ENCODE measurements at places on chromosomes 2 and 18.

DNA sequence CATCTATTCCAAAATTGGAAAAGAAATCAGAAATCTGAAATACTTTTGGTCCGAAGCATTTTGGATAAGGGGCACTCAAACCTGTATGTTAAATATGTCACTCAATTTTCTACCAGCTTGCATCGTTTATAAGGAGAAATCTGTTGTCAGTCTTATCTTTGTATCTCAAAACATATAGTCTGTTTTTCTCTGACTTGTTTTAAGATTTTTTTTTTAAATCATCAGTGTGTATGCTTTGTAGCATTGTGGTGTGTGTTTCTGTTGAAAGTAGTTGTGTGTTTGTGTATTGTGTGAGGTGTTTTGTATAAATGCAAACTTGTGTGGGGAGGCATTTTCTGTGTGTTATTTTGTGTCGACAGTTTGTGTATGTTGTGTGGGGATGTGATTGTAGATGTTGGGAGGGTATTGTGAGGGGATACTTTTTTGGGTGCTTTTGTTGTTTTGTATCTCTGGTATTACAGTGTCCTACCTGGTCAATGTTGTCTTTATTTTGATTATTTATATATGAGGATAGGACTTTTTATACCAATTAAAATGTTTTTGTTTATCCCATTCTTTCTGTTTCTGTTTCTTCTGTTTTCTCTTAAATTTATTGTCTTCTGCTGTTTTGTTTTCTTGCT, 30.9 kb downstream of the SMCHD1 start:
- DNase-seq, result no peak

DNA sequence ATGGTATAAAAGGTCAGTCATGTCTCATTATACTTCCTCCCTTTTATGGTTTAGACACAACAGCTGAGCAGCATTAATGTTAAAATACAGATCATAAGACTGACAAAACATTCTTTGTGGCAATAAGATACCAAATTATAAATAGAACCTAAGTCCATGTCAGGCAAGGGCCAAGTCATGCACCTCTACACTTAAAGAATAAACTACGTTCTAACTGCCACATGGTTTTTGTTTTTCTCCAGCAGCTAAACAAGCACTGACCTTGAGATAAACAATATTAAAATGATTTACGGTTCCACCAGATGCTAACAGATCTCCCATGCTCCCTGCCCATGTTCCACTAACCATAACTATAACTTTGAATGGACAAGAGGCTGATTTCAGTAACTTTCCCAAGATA, 368.6 kb upstream of the TFPI start:
- DNase-seq, result peak; percentile 29

GRCh38 chr2:218716070-218716469, 5.4 kb downstream of the TTLL4 start:
- DNase-seq, result no peak

GRCh38 chr2:53854678-53855077, 5.1 kb downstream of the GPR75 start:
- DNase-seq, result no peak

GRCh38 chr2:161131074-161131680, 29.1 kb upstream of the TANK start:
- DNase-seq, result no peak

- DNase-seq, result no peak
Observed at GRCh38 chr18:8525692-8526091, 83.5 kb upstream of the RAB12 start.

DNA sequence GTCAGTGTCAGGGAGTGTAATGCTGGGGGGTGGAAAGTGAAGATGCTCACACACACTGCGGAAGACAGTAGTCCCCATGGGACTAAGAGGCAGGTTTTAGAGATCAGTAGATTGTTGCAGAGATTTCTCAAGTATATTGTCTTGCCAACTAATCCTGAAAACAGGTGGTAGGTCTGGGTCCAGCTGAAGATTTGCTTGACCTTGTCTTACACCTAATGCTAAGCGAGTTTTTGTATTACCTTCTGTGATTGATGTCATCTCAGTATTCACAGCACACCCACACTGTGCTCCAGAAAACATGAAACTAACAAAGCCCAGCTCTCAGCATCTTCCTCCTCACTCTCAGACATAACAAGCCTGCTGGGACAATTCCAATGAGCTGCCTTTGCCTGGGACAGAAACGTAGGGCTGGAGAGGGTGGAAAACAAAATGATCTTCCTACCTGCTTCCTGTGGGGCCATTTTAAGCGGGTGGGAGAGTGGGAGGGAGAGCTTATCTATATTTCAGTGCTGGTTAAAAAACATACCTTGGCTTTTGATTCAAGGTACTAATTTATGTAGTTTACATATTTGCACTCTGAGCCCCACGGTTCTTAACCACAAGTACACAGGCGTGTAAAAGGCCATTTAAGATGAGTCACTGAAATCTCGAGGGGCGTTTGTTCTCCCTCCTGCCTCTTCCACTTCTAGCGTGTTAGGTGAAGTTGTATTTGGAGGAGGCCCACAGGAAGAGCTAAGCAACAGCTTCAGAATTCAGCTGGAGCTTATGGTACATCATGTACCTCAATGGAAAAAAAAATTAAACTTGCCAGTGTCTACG, 23.1 kb upstream of the RBMS1 start:
- DNase-seq, result peak; percentile 42

- DNase-seq, result no peak
Observed at GRCh38 chr18:64180171-64180570, 31.3 kb upstream of the LINC00305 start.

- peak; percentile 48 for DNase-seq
Observed at GRCh38 chr2:102841107-102841840, 79.4 kb downstream of the TMEM182 start.

GRCh38 chr2:37654932-37655841, 16.3 kb downstream of the CDC42EP3 start:
- DNase-seq, result no peak

- DNase-seq, result no peak
Observed at GRCh38 chr2:204827701-204828590, 282.7 kb downstream of the PARD3B start.

- DNase-seq, result peak; percentile 43
Observed at GRCh38 chr2:6780765-6781274, 84.9 kb downstream of the CMPK2 start.

DNA sequence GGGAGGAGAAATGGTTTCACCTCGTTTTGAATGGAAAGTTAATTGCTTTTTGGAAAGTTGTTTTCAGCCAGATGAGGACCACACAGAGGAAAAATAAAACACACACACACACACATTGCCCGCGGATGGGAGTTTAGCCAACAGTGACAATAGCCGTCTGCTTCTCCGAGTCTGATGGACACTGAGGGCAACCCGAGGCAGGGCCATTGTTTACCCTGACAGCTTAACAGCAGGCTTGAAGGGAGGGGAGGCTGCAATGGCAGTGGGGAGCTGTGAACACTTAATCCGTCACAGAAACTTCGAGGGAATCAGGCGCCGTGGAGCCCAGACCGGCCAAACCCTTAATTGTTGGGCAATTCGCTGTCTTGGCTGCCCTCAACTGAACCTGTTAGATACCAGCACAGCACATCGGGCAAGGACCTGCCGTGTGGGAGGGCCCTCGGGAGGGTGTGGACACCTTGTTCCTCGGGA, 145.9 kb downstream of the ACKR3 start:
- DNase-seq, result no peak

DNA sequence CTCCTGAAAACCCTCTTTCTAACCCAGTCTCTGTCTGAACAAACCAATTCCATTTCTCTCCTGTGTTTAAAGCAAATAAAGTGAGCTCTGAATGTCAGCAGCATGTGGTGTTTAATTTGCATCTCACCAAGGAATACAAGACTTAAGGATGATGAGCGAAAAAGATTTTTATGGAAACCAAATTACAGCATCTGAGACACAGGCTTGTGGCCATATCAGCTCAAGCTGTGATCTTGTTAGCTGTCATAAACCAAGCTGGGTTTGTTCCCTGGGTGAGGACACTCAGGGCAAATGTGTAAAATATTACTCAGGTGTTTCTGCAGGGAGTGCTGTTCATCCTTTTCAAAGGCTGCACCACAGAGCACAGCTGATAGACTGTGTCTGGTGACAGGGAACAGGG, 129.3 kb upstream of the REV1 start:
- DNase-seq, result no peak

DNA sequence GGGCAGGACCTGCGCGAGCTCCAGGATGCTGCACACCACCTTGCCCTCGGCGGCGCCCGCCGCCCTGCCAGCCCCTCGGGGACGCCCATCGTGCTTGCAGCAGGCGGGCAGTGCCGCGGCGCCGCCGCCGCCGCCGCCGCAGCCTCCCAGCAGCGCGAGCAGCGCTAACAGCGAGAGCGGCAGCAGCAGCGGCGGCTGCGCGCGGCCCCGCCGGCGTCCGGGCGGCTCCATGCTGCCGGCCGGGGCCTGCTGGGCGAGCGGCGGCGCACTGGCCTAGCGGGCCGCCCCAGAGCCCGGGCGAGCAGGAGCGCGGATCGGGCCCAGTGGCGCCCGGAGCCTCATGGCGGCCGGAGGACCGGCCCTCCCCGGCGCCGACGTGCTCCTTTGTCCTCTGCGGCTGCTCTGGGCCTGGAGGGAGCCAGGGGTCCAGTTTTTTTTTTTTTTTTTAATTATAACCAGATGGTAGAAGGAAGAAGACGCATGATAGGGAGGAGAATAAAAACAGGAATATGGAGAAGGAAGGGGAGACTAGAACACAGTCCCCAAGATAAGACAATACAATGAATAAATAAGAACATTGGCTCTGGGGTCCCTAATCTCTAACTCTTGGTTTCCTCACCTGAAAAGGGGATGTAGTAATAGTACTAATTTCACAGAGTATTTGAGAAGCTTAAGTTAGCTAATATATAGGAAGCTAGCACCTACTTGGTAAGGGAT, 17.1 kb upstream of the ANKRD62 start:
- no peak for DNase-seq

DNA sequence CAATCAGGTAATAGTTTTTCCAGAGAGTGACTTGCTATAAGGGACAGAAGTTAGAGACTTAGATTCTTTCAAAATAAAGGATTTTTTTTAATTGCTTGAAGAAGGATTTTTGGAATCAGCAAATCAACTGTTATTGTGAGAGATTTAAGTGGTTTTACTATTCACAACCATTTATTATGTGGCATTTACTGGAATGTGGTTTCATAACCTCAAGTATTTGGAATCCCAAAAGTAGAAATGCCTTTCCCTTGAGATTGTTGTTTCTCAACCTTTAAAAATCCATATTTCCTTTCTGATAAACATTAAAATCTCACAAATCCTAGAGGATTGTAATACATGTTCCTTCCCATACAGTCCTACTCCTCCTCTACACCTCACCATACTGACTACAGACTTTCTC, 5.0 kb downstream of the TANK start:
- no peak for DNase-seq

GRCh38 chr2:96927405-96928171, 57.7 kb upstream of the SEMA4C start:
- peak; percentile 52 for DNase-seq

DNA sequence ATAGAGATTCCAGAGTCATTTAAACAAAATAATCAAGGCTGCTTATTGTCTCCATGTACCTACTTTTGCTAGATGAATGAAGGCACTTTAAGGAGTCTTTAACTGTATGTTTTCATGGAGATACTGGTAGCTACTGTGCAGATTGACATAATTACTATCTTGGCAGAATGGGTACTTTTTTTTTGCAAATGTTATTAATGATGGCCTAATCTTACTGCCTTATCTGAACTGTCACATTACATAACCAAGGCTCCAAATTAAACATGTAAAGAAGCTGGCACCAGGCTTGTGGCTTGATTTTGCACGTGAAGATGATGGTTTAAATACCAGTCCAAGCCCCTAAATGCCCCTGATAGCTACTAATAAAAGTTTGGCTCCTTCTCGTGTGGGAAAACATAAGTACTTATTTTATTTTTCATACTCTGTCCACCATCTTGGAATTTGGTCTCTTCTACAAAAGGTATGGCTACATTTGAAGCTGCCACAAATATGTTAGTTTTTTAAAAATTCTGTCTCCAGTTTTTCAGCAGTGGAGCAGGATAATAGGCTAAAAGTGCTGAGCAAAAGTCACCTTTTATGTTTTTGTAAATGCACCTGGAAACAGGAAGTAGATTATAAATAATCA, 4.1 kb downstream of the TRIB2 start:
- no peak for DNase-seq

DNA sequence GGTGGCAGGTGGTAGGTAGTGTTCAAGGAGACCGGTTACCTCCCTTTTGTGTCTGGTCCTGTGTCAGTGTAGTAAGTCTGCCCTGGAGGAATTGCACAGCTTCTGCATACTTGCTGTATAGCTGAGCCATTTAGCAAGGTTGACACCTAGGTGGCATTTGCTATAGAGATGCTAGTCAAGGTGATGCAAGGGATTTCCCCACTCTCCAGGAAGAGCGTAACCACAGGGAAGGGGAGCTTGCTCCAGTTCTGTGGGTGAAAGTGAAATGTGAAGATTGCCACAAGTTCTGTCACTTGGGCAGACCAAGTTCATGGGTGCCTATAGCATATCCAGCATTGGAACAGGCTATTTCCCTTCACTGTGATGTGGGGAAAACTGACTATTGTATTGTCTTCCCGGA, 28.1 kb downstream of the NAT8 start:
- no peak for DNase-seq

All from H4 (cell line).